NCI-H345 (cell line): ENCODE measurements at places on chromosomes 3 and 15.

DNA sequence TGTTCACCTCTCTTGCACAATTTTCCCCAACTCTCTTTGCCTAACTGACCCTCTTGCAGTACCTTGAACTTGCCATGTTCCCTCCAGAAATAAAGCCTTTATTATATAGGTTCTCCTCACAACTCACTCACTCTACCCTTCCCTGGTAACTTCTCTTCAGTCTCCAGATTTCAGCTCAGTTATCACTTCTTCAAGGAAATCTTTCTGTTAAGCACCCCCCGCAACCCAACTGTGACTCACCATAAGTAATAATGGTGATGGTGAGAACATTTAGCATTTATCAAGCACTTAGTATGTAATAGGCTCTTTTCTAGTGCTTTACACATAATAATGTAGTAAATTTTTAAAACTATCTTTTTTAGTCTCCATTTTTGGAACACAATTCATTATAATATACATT is 8.1 kb upstream of the OR5K1 start:
- DNase-seq = no peak

DNA sequence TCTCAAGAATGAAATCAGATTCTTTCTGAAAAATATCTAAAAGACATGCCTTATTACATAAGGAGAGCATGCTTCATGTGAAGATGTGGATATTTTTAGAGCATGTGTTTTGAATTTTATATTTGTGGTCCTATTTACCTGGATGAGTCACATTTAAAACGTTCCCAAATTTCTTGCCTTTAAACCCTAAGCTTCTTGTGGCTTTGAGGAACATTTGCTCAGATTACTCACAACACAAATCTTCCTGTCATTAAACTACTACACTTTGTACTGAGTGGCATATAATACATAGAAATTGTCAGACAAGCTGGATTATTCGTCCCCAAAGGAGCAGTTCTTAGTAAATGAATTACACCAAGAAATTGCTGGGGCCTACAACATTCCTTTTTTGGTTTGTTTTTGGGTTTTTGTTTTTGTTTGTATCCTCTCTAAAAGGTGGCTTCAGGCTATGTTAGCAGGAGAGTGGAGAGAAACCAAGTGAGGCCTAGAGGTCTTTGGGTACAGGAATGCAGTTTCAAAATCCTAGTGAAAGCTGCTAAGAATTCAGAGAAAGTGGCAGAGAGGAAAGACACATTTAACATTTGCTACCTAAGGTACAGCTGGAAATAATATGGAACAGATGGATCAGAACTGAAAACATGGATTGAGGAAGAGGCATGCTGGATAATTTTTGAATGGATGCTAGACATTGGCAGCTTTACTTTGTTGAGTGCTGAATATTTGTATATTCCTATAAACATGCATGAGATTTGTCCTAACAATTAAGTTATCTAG is 128.1 kb downstream of the RPL22L1 start:
- DNase-seq = no peak

GRCh38 chr3:124586126-124587052 is 143.9 kb upstream of the UMPS start:
- DNase-seq = no peak

DNA sequence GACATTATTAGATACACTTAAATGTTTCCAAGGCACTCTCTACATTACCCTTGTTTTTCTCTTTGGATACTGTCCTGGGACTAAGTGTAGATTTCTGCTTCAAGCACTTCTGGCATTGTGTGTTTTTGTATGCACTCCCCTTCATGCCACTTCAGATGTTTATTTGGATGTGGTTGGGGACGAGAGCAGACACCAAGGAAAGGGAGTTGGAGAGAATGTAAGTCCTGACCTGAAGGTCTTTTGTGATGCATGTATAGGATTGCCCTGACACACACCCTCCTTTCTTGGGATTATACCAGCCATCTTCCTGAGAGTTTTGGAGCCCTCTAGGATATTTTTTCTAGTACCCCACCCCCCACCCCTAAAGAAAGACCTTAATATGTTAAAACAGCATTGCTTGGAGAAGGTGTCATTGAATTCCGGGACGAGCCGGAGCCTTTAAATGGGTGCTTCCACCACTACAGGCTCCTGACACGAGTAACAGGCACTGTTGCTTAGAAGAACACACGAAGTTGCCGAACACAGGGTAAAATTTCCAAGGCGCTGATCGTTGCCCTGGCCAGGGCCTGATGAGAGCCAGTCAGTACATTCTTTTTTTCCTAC is 22.7 kb downstream of the PSMD6 start:
- DNase-seq = no peak

DNA sequence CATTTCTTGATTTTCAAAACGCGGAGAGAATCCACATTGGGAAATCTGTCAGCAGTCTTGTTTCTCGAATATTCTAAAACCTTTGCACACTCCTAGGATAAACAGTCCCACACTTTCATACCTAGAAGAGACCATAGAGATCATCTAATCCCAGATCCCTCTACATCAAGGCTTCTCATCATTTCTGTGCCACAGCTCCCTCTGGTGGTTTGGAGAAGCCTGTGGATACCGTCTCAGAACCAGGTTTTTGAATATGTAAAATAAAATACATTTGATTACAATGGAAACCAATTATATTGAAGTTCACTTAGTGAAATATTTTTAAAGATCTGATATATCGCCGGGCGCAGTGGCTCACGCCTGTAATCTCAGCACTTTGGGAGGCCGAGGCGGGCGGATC is 211.9 kb upstream of the GOLGA6L4 start:
- DNase-seq = no peak

- DNase-seq = no peak
Observed at GRCh38 chr3:89358281-89358680, 250.9 kb downstream of the EPHA3 start.

DNA sequence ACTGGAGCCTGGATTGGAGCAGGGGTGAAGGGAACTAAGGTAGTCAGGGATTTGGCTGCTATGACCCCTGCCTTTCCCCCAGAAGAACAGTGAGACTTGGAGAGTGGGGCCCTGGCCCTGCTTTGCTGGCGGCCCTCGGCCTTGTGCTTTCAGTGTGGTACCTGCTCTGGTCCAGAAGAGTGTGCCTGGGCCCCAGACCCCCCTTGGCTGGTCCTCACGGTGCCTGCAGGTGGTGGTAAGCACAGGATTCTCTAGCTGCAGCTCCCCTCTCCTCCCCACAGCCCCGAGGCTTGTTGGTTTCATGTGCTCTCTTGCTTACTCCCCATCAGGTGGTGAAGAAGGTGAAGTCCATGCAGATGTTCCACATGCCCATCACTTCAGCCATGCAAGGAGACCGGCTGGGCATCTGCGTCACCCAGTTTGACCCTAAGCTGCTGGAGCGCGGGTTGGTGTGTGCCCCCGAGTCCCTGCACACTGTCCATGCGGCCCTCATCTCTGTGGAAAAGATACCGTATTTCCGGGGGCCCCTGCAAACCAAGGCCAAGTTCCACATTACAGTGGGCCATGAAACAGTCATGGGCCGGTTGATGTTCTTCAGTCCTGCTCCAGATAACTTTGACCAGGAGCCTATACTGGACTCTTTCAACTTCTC is 125.7 kb downstream of the DNAJB8 start:
- DNase-seq = no peak

DNA sequence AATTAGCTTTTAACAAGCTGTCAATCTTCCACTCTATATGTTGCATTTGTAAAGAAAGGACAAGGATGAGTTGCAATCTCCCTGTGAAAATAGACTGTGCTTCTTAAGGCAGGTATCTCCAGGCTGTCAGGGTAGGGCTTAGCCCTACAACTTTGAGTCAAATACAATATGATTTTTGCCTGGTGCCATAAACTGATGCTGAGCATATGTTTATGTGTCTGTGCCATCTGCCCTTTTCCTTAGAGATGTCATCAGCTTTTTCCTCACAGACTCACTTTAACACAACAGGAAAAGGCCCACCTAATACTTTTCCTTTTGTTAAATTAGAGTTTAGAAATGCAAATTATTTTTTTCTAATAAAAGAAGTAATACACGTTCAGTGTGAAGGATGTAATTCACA is 548.3 kb downstream of the NLGN1 start:
- DNase-seq = no peak

DNA sequence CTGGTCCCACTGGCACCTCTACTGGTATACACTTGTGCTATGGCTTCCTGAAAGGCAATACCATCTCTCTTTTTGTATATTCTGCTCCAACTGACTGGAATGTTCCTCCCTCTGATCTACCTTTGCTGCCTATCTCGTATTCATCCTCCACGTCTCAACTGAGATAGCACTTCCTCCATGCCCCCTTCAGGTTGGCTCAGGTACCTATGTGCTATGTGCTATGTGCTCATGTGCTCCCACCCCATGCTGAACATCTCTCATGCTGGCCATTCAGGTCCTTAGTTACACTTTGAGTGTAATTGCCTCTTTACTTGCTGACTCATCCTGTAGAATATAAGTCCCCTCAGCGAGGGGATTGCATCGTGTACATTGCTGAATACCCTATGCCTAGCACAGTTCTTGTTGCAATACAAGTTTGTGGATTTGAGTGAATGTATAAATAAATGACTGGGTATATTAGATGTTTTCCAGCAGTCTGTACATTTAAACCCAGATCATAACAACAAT is 156.9 kb downstream of the SOX2 start:
- DNase-seq = no peak
